Endothelial cell of umbilical vein (primary cell): ENCODE measurements at places on chromosomes 13 and 19.

DNA sequence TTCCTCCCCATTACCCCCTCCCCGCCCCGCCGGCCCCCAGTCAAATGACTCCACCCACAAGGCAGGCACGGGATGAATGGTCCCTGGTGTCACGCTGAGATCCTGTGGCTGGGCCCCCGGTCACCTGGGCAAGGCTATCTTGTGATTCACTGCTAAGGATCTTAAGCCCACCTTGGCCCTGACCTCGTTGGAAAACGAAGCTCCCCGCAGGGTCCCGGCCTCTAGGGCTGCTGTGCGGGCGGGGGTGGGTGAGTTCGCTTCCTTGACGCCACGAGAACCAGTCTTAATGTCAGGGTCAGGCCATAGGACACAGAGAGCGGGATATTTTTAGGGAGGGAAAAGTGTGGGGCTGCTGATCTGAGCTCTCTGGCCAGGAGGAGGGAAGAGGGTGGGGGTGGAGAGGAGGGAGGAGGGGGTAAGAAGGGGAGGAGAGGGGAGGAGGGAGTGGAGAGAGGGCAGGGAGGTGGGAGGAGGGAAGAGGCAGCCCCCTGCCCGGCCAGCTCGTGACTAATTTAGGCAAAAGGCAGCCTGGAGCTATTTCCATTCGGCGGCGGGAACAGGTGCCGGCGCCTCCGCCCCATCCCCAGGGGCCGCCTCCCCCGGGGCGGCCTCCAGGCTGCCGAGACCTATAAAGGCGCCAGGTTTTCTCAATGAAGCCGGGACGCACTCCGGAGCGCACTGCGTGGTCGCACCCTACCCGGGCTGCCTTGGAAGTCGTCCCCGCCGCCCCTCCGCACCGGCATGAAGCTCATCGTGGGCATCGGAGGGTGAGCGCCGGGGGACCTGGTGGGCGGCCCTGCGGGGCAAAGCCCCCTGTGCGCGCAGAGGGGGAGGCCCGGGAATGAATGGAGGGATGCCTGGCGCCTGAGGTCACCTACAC lies at the start of gene NMRK2:
Gene NMRK2, plus strand, starts transcription at position 139 of the 880 bp plus-strand sequence. Its CDS starts 603 bp downstream, at position 742.
- no peak for DNase-seq

DNA sequence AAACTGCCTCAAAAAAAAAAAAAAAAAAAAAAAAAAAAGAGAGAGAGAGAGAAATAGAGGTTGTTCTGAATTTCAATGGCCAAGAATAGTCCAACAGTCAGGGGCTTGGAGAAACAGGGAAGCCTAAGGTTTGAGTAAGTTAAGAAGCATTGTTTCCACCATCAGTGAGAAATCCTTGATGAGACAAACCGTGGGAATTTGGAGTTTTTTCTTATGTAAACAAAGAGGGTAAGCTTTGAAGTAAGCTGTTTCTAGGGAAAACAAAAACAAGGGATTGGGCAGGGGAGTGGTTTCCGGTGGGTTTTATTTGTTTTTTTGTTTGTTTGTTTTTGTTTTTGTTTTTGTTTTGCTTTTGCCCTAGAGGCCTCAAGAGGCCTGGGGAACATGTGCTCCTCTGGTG lies 11.2 kb upstream of the ERVV-1 start:
- no peak for DNase-seq

- DNase-seq: no peak
Observed at GRCh38 chr13:100045355-100045754, 43.5 kb upstream of the PCCA start.

DNA sequence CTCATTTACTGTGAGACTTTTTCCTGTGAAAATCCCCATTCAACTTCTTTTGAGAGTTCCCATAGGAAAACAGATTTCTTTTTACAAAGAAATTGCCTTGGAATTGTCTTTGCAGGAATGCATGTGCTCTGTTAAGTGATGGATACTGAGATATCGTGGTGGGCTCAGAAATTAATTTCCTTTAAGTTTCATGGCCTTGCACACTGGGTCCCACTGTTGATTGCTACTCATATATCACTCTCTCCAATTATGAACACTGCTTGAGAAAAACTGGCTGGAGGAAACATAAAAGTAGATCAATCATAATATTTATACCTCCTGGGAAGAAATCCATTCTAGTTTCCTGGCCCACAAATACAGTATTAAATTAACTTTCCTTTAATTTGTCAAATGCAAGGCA lies 131.3 kb downstream of the OXGR1 start:
- no peak for DNase-seq

- DNase-seq: no peak
Observed at GRCh38 chr19:12838182-12838885, at the start of gene MAST1. MAST1 (plus strand) TSS chr19:12838515; CDS start chr19:12838573, 58 bp downstream.

- no peak for DNase-seq
Observed at GRCh38 chr13:111539791-111540446, 219.5 kb downstream of the TEX29 start.

GRCh38 chr19:19594381-19594780 lies 24.1 kb downstream of the PBX4 start:
- DNase-seq: no peak

GRCh38 chr13:48176781-48177180 lies 56.2 kb upstream of the ITM2B start:
- no peak for DNase-seq

DNA sequence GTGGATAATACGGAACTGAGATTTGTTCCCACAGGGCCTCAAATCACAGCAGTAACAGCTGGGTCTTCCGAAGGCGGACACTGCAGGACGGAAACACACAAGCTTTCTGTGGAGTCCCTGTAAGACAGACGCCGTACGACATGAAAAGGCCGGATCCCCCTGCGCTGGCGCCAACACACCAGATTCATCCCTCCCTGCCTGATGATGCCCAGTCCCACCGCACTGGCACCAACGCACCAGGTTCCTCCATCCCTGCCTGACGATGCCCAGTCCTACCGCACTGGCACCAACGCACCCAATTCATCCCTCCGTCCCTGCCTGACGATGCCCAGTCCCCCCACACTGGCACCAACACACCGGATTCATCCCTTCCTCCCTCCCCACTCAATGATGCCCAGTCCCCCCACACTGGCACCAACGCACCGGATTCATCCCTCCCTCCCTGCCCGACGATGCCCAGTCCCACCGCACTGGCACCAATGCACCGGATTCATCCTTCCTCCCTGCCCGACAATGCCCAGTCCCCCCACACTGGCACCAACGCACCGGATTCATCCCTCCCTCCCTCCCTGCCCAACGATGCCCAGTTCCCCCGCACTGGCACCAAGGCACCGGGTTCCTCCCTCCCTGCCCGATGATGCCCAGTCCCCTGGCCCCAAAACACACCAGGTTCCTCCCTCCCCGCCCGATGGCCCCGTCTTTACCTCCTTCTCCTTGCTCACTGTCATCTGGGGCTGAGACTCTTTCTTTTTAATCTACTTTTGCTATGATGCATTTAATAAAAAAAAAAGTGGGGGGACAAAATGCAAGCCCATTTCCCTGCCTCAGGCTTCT lies 55.1 kb downstream of the RASA3 start:
- no peak for DNase-seq

DNA sequence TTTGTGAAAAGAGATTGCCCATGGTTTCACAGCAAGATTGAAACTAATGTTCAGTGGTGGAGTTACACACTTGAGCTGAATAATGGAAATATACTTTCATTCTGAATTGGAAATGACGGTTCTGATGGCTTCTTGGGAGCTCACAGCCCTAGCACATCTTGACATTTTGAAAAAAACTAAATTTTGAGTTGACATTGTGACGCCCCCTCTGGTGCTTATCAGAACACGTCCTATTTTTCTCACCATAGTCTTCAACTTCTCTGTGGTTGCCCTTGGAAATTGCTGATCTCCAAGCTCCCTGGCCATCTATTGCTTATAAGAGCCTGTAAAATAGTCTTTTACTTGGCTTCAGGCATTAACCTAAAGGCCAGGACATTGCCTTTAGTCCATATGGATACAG lies 202.1 kb downstream of the OXGR1 start:
- no peak for DNase-seq

- no peak for DNase-seq
Observed at GRCh38 chr13:98959291-98959690, 18.6 kb downstream of the DOCK9 start.

DNA sequence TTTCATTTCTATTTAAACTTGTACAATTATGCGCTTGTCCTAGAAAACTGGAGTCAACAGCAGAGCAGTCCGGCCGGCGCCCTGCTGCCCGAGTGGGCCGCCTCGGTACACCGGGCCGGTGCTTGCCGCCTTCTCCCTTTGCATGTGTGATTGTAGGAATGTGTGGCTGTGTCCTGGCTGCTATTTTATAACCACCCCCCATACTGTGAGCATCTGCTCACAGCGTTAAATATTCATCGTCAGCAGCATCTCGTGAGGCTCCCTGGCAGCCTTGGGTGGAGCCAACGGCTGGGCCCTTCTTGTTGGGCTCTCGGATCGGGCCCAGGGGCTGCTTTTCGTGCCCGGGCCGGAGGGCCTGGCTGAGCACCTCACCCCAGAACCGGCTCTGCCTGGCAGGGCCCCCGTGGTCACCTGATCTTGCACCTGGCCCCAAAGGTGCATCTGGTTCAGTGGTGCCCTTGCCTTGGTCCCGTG lies 10.6 kb downstream of the PIAS4 start:
- no peak for DNase-seq

- DNase-seq: no peak
Observed at GRCh38 chr19:32397671-32398101, 7.9 kb upstream of the DPY19L3 start.
